ENCODE measurements at places on chromosomes 11 and 22.

DNA sequence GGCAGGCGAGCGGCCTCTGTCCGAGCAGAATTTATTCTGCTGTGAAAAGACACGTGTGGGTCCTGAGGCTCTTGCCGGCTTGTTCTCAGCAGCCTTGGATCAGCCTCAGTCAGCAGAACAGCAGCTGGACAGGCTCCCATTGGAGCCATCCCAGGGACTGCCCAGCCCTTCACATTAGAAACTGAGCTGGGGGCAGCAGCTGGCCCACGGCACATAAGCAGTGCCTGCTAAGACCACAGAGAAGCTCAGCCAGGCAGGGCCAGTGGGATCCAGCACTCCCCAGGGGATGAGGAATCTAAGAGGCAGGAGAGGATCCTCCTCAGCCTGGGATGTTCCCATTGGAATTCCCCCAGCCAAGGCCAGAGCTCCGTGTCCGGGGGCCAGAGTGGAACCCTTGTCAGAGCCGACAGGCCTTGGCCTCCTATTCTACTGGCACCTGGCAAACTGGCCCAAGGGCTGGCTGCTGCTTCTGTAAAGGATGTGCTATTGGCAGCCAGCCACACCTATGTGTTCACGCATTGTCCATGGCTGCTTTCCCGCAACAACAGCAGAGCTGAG, 18.2 kb downstream of the RTN4R start:
- no peak for DNase-seq

DNA sequence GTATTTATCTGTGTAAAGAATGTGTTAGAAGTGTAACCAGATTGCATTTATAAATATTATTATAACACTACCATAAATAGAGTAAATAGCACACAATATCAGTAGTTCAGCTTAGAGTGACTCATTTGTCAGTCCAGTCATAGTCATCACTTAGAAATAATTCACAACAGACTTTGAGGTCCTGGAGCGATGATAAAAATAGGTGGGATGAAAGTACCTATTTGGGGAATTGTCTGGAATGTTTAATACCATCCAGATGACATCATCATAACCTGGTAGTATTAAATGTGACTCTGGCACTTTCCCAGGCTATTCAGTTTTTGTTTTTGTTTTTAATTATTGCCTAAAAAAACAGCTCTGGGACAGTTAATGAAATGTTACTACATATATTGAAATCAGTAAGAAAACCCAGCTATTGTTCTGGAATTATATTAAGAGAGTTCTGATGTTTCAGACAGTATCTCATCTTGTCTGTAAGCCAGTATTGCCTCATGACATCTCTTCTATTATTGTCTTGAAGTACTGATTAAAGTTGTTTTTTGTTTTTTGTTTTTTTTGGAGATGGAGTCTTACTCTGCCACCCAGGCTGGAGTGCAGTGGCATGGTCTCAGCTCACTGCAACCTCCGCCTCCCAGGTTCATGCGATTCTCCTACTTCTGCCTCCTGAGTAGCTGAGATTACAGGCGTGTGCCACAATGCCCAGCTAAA, 74.8 kb downstream of the SIK2 start:
- DNase-seq, result no peak

DNA sequence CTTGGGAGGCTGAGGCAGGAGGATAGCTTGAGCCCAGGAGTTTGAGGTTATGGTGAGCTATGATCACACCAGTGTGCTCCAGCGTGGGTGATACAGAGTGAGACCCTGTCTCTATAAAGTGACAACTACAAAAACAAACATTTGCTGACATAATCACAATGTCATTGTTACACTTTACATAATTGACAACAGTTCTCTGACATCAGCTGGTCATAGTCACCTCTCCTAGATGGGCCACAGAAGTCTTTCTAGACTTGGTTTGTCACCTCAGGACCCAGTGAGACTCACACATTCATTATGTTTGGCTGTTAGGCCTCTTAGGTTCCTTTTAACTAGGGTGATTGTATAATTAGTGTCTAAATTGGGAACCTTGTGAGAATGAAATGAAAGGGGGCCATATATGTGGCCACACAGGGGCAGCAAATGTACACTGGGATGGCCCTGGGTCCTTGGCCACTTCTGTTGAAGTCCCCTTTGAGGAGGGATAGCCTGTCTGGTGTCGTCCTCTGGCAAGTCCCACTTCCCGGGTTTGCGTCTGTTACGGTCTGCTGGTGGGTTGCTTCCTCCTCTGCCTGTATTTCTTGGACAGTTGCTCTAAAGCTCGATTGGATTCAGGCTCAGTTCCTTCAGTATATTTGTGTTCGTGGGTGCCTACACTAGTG, 5.8 kb upstream of the PPIL2 start:
- DNase-seq, result no peak

GRCh38 chr11:115663790-115664189, 159.6 kb upstream of the CADM1 start:
- no peak for DNase-seq

DNA sequence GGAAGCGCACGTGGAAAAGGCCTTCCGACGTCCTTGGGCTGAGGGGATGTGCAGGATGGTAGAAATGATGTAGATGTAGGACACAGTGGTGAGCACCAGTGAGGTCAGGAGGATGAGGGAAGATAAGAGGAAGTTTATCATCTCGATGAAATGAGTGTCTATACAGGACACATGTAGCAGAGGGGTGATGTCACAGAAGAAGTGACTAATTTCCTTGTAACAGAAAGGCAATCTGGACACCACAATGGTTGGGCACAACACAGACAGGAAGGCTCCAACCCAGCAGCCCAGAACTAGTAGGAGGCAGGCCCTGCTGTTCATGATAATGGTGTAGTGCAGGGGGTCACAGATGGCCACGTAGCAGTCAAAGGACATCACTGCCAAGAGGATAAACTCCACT, 35.0 kb upstream of the OR6M1 start:
- no peak for DNase-seq

DNA sequence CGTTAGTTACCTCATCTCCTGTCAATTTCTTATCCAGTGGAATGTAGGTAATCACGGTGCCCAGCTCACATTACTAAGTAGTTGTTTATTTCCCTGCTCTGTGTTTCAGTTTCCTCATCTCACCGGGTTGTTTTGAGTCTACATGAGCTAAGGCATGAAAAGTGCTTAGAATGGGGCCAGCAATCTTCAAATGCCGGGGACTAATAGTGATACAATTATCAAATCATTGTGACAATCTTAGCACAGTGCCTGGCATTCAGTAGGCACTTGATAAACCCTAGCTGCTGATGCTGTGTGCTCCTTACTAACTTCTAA, 53.3 kb upstream of the CD5 start:
- DNase-seq, result no peak

GRCh38 chr22:49856343-49856742, 2.7 kb downstream of the ZBED4 start:
- no peak for DNase-seq

DNA sequence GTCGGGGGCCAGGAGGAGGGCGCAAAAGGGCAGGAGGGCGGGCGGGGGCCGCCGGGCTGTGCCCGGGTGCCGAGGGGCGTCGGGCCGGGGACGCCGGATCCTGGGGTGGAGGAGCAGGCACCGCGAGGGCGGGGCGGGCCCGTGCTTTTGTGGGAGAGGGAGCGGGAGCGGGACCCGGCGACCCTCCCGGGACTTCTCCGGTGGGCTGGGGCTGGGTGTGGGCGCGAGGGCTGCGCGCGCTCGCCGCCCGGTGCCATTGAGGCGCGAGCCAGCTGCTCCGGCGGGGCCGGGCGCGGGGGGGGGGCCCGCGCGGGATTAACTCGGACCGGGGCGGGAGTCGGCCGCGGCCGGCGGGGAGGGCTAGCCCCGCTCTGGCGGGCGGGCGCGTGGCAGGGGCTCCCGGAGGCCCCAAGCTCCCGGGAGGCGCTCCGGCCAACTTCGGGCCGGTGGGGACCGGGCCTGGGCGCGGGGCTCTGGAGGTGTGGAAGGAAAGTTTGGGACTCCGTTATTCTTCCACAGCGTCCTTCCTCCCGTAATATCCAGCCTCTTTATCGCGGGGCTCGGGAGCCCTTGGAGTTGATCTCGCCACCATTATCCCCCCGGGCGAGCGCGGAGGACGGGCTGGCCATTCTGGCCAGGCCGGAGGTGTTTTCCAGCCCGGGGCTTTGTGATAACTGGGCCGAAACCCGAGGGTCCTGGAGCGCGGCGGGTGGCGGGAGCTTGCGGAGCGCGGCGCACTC, 936 bp downstream of the CECR2 start:
- DNase-seq, result no peak

DNA sequence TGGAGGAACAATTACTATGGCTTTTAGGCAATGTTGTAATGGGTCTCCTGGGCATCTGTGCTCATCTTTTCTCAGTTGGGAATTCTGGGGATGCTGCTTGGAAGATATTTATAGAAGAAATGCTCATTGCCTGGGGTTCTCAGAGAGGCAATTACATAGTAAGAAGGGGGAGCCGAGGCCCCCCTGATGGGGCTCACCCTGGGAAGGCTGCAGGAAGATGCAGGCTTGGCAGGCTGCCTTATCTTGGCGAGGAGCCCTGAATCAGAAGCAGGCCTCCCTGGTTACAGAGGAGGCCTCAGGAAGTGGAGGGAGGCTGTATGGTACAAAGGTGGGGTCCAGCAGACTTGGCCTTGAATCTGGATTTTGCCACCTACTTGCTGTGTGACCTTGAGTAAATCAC, 60.6 kb upstream of the CRYBB3 start:
- DNase-seq, result no peak

DNA sequence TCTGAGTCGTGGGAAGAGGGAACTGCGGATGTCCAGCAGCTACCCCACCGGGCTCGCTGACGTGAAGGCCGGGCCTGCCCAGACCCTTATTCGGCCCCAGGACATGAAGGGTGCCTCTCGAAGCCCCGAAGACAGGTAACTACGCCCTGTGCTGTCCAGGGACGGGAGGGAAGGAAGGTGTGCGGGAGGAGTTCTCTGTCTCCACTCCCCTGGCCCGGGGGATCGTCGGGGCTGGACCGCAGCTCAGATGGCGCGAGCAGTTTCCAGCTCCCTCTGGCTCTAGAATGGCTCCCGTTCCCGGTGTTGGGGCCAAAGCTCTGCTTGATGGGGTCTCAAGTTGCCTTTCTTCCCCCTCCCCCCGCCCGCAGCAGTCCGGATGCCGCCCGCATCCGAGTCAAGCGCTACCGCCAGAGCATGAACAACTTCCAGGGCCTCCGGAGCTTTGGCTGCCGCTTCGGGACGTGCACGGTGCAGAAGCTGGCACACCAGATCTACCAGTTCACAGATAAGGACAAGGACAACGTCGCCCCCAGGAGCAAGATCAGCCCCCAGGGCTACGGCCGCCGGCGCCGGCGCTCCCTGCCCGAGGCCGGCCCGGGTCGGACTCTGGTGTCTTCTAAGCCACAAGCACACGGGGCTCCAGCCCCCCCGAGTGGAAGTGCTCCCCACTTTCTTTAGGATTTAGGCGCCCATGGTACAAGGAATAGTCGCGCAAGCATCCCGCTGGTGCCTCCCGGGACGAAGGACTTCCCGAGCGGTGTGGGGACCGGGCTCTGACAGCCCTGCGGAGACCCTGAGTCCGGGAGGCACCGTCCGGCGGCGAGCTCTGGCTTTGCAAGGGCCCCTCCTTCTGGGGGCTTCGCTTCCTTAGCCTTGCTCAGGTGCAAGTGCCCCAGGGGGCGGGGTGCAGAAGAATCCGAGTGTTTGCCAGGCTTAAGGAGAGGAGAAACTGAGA, 1.4 kb downstream of the ADM start:
- no peak for DNase-seq

GRCh38 chr11:120054016-120054752, 83.7 kb downstream of the TRIM29 start:
- no peak for DNase-seq

DNA sequence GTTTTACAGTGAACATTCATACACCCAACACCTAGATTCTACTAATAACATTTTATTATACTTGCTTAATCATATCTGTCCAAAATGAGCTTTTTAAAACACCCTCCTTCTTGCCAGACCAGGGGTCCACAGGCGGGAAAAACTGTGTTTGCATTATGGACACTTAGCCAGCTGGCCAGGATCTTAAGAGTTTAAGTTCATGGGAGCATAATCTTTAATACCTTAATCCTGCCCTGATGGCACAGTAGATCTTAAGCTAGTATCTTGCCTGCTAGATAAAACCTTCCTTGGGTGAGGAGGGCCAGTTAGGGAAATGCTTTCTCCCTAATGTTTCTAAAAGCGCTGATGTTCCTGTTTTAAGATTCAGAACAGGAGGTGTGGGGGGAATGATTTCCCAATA, 13.1 kb upstream of the CCDC134 start:
- DNase-seq, result no peak

DNA sequence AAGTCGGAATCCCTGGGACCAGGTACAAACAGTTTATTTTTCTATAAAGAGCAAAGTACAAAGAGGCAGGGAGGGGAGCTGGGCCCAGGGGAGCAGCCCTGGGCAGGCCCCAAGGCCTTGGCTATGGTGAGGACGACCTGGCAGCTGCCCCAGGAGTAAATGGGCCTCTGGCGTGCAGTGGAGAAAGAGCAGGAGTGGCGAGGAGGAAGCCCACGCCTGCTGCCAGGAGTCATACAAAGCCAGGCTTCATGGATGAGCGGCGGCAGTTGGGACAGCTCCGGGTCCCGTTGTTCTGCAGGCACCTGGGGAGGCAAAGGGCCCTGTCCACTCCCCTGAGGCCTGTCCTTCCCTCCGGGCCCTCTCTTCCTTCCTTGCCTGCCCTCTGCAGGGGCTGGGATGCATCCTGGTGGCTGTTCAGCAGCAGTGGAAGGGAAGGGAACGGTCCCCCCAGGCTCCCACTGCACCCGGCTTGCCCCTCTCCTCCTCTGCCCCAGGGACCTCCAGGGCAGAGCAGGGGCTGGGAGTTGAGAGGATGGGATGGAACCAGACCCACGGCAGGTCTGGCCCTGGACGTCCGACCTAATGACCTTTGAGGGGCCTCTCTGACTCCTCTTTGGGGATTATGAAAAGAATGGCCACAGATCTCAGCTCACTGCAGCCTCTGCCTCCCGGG, 11.1 kb downstream of the RAPSN start:
- no peak for DNase-seq

DNA sequence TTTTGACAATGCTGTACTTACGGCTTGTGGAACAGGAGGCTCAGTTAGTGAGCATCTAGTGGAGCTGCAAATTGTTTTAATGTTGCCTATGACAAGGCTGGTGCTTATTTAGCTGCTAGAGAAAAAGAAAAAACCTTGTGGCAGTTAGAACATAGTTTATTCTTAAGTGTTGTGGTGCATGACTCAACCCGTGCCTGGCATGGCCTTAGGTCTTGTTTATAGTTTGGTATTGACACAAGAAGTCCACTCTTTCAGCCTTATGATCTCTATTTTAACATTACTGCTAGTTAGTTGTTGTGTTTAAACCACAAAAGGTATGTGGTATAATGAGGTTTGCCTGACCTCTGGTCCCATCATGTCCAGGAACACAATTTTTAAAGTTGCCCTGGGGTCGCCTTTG, 744.6 kb downstream of the FAM181B start:
- DNase-seq, result peak; percentile 37
